ENCODE measurements at places on chromosomes 1 and 21. TPM values are rescaled to one million over a fixed set of nuclear protein-coding genes. Genes with fewer than 3 reads are reported as not detected.

GRCh38 chr1:150789396-150789795 lies 18.7 kb downstream of the CTSK start:
- DNase-seq: no peak

DNA sequence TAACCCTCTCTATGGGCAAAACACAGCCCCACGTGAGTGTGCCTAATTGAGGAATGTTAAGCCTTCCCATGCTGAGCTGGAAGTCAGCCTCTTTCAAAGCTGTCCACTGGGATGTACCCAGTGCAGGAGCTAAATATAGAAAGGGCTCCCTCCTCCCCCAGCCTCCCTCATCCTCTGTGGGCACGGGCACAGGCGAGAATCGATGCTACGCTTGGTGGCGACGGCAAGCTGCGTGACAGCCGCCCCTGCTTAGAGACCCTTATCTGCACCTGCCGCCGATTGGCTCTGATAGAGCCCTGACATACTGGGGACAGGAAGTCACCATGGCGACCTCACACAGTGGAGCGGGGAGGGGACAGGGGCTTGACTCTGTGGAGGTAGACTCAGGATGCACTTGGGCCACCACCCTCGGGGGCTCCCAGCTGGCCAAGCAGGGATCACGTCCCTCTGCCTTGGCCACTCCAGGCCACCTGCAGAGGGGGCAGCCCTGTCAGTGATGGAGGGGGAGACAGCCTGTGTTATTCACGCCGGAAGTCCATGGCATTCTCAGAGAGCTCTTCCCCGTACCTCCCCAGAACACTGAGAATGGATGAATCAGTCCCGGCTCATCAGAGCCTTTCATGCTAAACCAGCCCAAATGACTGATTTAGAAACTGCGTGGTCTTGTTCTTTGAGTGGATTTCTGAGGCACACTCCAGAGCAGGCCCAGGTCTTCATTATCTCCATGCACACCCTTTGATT lies 84.8 kb downstream of the KCND3 start:
- peak; percentile 76 for DNase-seq

- DNase-seq: no peak
These were observed 201.6 kb downstream of the DAB1 start for GRCh38 chr1:57222307-57222706.

DNA sequence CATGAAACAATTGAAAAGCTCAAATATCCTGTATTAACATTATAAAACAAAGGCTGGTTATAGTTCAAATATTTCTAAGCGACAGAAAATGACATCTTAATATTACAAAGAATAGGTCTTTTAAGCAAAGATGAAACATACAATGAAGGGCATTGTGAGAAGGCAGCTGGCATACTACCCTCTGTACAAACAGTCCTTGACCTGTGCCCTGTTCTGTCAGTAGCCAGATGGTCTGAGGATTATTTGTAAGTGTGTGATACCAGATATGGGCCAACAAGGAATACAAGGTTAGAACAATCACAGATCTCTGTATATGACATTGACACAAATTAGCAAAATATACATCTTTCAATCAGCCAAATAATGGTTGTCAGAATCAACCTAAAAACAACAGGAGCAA lies 1350.4 kb downstream of the AMY1C start:
- no peak for DNase-seq

DNA sequence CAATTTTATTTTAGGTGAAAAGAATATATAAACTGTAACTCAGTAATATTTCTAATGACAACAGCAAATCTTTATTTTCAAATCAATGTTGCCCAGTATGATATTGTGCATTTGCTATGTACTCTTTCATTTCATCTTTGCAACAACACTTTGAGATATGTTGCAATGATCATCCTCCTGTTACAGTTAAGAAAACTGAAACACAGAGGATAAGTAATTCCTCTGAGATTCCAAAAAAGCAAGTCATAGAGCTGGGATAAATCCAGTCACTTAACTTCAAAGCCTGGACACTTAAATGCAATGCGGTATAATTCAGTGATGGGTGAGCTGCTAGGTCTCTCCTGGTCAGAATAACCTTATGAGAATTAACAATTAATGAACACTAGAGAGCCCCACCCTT lies 48.6 kb upstream of the EXO1 start:
- DNase-seq: no peak

GRCh38 chr1:161001525-161001924 lies 19.4 kb downstream of the F11R start:
- DNase-seq: no peak

- no peak for DNase-seq
These were observed 4.5 kb downstream of the KLHDC7A start for GRCh38 chr1:18485227-18485626.

- no peak for DNase-seq
These were observed 251.5 kb downstream of the SIPA1L2 start for GRCh38 chr1:232378266-232379062.

DNA sequence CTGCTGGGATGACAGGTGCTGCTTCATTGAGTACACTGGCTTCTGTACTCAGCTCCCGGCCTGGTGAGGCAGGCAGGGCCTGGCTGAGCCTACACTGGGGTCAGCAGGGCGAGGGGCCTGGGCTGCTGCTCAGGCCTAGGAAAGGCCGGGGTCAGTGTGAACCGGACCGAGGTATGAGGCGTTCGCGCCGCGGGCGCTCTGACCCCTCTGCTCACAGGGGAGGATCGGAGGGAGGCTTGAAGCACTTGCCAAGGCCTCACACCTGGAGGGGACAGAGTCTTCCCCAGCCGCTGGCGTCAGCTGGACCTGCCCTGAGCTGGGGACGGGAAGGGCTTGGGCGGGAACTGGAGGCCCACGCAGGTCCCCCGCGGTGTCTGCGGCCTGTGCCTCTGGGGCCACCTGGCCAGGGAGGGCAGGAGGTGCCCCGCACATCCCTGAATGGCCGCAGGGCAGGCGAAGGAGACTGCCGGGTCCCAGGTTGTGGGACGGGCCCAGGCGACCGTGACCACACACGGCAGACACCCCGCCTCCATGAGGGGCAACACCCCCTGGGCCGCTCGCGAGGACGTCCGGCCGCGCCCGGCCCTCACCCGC lies 466 bp downstream of the PEX10 start:
- no peak for DNase-seq

DNA sequence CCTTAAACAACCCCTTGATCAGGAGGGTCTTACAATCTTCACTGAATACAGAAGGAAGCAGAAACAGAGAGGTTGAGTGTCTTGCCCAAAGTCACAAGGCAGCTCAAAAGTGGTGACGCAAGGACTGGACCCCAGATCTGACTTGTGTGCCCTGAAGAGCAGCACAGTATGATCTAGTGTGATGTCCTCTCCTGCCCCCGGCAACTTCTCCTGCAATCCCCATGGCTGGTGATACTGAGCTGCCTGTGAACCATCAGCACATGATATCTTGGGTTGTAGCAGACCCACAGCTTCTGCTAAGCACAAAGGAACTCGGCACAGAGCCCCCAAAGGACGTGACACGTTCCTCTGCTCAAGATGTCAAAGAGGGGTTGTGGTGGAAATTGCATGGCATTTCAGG lies 51.2 kb upstream of the EDN2 start:
- peak; percentile 67 for DNase-seq

- no peak for DNase-seq
These were observed 1.6 kb upstream of the KDF1 start for GRCh38 chr1:26961826-26962225.

The CFHR2 gene
- not detected for total RNA-seq

The KDF1 gene
- total RNA-seq: not detected

The RGS4 gene
- total RNA-seq: 10.7 TPM

The CACHD1 gene
- total RNA-seq: 2.9 TPM

The TMEM240 gene
- 5.0 TPM for total RNA-seq

The NCMAP gene
- total RNA-seq: not detected

The KCNE1 gene
- 17.7 TPM for total RNA-seq

Data from cardiac septum (tissue), 1 donor.